ENCODE measurements at places on chromosomes 16 and 17.
A peak's percentile ranks its signal among the peaks of the same experiment; 100 is the strongest.

DNA sequence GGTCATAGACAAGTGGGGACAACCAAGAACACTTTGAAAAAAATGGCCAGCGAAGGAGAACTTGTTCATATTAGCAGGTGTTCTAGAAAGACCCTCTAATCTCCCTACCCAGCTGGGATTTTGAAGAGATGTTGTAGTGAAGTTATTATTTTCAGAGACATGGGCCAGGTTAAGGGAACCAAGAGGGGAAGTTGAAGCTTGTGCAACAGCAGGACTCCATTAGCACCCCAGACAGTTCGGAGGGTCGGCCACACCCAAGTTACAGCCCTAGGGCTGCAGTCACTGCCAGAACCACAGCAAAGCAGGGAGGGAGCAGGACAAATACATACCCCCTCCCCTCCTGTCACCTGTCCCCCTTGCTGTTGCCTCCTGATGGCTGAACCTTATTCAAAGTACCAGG, 42.3 kb downstream of the WSB1 start:
- DNase-seq = no peak

DNA sequence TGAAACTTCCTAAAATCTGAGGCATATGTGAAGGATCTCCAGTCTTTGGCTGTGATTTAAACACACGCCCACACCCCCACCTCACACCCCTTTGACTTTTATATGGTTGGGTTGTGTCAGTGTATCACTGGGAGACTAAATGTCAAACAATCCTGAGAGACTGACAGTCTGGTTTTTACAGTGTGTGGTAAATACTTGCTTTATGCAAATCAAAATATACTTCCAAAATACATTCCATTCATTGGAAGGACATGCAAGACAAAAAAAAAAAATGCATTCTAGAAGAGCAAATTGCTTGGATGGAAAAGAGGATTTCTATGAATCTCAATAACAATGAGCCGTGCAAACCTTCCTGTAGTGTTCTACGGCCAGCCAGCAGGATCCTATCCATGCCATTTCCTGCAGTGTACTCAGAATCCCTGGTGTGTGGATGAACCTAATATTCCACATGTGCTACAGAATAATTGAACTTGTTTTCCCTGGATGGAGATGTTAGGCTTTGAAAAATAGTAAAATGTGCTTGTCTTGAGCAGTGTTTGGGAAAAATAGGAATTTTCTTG, 602.1 kb upstream of the GOT2 start:
- DNase-seq = no peak

DNA sequence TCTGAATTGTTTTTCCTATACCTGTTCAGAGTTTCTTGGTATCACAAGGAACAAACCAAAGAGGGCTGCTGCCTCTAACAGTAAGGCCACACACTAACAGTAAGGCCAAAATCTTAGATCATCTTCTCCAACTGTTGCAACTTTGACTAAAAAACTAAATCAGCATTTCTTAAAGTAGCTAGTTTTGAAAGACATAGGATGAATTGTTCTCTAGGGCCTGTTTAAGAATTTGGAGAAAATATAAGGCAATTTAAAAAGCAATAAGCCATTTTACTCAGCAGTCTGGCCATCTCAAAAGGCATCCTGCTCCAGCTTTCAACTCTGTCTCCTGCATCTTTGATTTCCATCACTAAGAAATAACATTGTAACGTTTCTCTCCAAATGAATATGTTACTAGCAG, 105.0 kb upstream of the MON1B start:
- no peak for DNase-seq

DNA sequence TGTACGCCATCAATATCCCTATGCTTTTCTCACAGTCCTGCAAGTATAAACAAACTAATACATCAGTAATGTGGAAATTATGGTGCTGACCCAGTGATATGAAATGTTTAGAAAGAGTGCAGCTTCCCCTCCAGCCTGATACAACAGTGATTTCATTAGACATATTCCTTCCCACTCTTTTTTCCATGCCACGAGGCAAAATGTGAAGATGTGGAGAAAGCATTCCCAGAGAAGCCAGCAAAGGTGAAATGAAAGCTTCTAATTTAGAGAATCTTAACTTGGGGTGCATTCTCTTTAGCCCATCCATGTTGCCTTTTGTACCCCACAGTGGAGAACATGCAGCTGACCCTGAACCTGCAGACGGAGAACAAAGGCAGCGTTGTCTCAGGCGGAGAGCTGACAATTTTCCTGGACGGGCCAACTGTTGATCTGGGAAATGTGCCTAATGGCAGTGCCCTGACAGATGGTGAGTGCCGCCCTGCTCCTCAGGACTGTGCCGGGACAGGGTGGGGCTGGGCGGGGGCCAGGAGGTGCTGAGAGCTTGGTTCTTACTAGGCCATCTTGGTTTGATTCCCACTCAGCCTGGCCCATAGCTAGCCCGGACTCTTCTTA, 77.8 kb downstream of the WWP2 start:
- DNase-seq = no peak

- DNase-seq = no peak
Measured at GRCh38 chr16:14148016-14148415, 76.9 kb downstream of the MRTFB start.

- DNase-seq = no peak
Measured at GRCh38 chr17:49815761-49816281, 27.3 kb downstream of the KAT7 start.

GRCh38 chr16:29848420-29849297, 14.4 kb downstream of the CDIPT start:
- DNase-seq = peak; percentile 14

- no peak for DNase-seq
Measured at GRCh38 chr16:65787921-65788320, 578.6 kb upstream of the CDH5 start.

- DNase-seq = no peak
Measured at GRCh38 chr16:15894571-15895374, 6.4 kb upstream of the CEP20 start.

GRCh38 chr17:13475574-13476223, 126.0 kb downstream of the HS3ST3A1 start:
- peak; percentile 31 for DNase-seq

DNA sequence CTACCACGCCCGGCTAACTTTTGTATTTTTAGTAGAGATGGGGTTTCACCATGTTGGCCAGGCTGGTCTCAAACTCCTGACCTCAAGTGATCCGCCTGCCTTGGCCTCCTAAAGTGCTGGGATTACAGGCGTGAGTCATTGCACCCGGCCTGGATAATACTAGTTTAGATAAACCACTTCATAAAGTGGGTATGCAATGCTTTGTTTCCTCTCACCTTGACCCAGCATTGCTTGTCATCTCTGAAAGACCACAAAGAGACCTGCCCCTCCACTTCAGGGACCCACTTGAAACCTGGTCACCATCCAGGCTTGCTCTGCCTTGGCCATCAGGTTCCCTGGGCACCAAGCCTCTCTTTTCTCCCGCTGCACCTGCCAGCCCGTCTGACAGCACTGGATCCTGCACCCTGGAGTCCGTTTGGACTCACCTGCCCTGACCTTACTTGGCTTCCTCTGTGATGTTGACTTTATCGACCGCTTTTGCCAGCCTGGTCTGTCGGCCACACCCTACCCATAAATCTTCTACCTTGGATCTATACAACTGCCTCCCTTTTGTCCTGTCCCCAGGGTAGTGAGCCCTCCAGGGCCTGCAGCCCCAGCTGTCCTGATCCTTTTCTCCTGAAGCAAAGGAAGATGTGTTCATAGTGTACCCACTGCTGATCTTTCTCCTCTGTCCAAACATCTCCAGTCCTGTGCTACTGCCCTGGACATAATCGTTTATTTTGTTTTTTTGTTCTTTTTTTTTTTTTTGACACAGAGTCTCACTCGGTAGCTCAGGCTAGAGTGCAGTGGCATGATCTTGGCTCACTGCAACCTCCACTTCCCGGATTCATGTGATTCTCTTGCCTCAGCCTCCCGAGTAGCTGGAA, 12.7 kb upstream of the ZG16 start:
- DNase-seq = no peak

DNA sequence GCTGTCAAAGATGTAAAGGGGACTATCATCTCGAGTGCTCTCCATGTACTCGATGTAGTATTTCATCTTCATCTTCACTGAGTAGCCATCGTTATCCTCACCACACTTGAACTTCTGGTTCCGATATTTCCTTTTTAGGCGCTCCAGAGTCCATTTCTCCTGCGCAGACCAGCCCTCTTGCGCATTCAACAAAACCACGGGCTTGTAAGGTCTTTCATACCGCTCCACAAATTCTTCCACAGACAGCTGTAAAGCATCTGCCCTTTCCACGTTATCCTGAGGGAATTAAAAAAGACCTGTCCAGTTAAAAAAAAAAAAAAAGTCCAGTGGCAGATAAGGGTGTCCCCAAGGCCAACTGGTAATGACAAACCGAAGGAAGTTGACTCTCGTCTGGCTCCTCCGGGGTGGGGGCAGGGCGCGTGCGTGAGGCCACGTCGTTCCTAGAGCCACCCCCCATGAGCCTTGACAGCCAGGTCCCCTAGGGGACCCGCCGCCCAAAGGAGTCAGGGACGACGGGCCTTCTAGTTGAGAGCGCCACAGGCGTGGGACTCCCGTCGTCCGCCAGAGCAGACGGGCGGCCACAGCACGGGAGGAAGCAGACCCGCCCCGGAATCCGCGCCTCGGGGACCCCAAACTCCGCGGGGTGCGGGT, 701 bp downstream of the JMJD6 start:
- peak; percentile 48 for DNase-seq

DNA sequence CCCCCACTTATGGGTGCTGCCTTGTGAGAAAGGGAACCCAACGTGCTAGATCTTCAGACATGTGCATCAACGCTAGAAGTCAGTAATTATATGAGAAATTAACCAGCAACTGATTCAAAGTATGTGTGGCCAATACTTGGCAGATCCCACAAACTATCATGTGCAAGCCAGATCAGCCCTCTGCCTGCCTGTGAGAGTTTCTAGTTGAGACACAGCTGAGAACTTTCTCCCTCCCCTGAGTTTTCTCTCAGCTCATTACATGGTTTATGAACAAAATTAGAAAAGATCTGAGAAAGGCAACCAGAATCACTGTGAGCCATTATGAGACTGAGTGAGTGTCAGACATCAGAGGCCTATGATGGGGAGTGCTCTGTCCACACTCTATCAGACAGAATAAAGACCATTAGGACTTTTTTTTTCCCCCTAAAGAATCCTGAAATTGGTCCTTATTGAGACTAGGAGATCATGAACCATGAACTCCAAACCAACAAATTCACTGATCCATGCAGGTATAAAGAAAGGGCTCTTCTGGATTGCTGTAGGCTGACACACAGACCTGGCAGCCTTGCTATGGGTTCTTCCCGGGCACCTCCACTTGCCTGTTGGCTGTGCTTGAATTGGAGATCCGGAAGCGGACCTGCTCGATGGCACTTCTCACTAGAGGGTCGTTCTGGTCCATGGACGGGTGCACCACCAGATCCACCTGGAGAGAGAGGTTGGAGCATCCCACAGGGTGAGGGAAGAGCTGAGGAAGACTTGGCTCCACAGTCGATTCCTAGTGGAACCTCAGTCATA, 51.5 kb downstream of the GTF3C1 start:
- no peak for DNase-seq

Data from GF-D8 (cell line).